ENCODE measurements at places on chromosomes 1 and 21. TPM values are rescaled to one million over a fixed set of nuclear protein-coding genes. Genes with fewer than 3 reads are reported as not detected.

GRCh38 chr1:217482356-217483102 is 148.4 kb downstream of the GPATCH2 start:
- no peaks in the 10 kb centered on the region for H3K4me1 ChIP-seq
- no peak overlapping the region for H3K4me3 ChIP-seq
- no peak overlapping the region for H3K27ac ChIP-seq
- H3K27me3 ChIP-seq = no peaks in the 10 kb centered on the region
- no peaks in the 10 kb centered on the region for H3K36me3 ChIP-seq

DNA sequence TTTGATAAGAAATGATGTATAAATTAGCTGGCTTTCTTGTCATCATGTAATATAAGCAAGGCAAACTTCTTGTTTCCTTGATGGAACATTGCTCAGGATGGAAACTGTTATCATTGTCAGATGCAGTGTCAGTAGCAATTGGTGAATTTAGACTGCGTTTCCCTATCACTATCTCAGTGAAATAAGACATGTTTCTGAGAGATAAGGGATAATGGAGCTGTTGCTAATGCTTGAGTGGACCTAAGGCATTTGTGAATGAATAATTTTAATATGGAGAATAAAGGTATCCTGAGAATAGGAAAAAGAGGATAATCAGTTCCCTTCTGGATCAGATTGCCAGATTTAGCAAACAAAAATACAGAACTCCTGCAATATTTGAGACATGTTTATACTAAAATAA is 160.9 kb downstream of the HLX start:
- H3K27me3 ChIP-seq = no peaks in the 10 kb centered on the region
- no peak overlapping the region for H3K4me3 ChIP-seq
- no peak for DNase-seq
- H3K27ac ChIP-seq = no peak overlapping the region
- H3K4me1 ChIP-seq = no peaks in the 10 kb centered on the region
- H3K36me3 ChIP-seq = no peaks in the 10 kb centered on the region

GRCh38 chr21:43358940-43359822 is 67.8 kb downstream of the SIK1 start:
- no peak for DNase-seq
- no peak overlapping the region for H3K4me3 ChIP-seq
- no peaks in the 10 kb centered on the region for H3K4me1 ChIP-seq
- no peaks in the 10 kb centered on the region for H3K27me3 ChIP-seq
- H3K36me3 ChIP-seq = no peaks in the 10 kb centered on the region

Gene GFI1
- total RNA-seq = 0.20 TPM

- no peak overlapping the region for H3K27ac ChIP-seq
- DNase-seq = no peak
- H3K4me1 ChIP-seq = peaks cover 6% of the 10 kb centered on the region
- peaks cover 16% of the 10 kb centered on the region for H3K27me3 ChIP-seq
Measured at GRCh38 chr1:47753808-47754207, 243.4 kb downstream of the TRABD2B start.

DNA sequence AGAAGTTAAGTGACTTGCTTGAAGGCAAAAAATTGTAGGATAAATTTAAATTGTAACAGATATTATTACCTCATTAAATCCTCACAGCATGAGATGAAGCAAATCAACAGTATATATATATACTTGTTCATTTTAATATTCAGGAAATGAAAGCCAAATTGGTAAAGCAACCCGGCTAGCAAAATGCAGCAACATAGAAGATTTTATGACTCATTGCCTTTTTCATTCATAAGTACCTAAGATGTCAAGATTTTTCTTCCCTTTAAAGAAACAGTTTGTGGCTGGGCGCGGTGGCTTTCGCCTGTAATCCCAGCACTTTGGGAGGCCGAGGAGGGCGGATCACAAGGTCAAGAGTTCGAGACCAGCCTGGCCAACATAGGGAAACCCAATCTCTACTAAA is 190.5 kb upstream of the NRIP1 start:
- no peaks in the 10 kb centered on the region for H3K27me3 ChIP-seq
- H3K36me3 ChIP-seq = no peaks in the 10 kb centered on the region
- H3K4me3 ChIP-seq = no peak overlapping the region
- H3K4me1 ChIP-seq = no peaks in the 10 kb centered on the region
- no peak overlapping the region for H3K27ac ChIP-seq
